Heart right ventricle (tissue), 16 donors: ENCODE measurements at places on chromosomes 3 and 15. TPM values are rescaled to one million over a fixed set of nuclear protein-coding genes. Genes with fewer than 3 reads are reported as not detected.

GRCh38 chr3:190239325-190239724 is 82.9 kb downstream of the CLDN1 start:
- no peaks in the 10 kb centered on the region for H3K36me3 ChIP-seq
- H3K4me1 ChIP-seq = no peaks in the 10 kb centered on the region
- H3K27me3 ChIP-seq = no peaks in the 10 kb centered on the region
- H3K4me3 ChIP-seq = no peak overlapping the region

C2CD4A gene
- not detected for total RNA-seq

DNA sequence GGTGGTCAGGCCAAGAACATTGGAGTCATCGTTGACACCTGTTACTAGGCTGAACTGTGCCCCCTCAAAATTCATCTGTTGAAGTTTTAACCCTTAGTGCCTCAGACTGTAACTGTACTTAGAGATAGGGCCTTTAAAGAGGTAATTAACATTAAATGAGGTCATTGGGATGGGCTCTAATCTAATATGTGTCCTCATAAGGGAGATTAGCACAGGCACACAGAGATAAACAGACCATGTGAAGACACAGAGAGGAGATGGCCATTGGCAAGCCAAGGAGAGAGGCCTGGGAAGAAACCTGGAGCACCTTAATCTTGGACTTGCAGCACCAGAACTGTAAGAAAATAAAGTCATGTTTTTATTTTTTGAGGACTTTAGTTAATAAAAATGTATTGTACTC is 59.6 kb downstream of the PLCL2 start:
- DNase-seq = no peak
- H3K4me3 ChIP-seq = no peak overlapping the region
- H3K4me1 ChIP-seq = peaks cover 57% of the 10 kb centered on the region

DNA sequence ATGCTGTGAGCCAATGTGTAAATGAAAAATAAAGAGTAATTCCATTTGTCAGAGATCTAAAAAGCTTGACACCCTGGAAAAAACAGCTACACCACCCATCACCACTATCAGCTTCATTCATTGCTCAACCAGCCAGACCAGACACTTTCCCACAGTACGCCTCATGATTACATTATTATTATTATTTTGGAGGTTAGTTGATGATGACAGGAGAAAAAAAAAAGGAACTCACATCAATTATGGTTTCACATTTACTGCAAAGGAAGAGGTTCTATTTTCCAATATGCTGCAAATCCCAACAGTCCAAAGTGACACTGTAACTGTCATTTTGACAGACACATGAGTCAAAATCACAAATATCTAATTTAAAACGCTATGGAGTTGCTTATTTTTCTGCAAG is 134.7 kb upstream of the TSC22D2 start:
- H3K27ac ChIP-seq = no peak overlapping the region
- no peak overlapping the region for H3K4me3 ChIP-seq
- H3K27me3 ChIP-seq = no peaks in the 10 kb centered on the region
- no peak for DNase-seq
- peaks cover 9% of the 10 kb centered on the region for H3K4me1 ChIP-seq

RTP4 gene
- total RNA-seq = 2.7 TPM

GRCh38 chr3:107664614-107665013 is 141.9 kb downstream of the BBX start:
- H3K27ac ChIP-seq = no peak overlapping the region
- H3K27me3 ChIP-seq = no peaks in the 10 kb centered on the region
- H3K36me3 ChIP-seq = no peaks in the 10 kb centered on the region
- DNase-seq = no peak

GRCh38 chr3:56673781-56674457 is 9.1 kb downstream of the TASOR start:
- no peaks in the 10 kb centered on the region for H3K36me3 ChIP-seq
- H3K4me1 ChIP-seq = peaks cover 5% of the 10 kb centered on the region
- no peak for DNase-seq

DNA sequence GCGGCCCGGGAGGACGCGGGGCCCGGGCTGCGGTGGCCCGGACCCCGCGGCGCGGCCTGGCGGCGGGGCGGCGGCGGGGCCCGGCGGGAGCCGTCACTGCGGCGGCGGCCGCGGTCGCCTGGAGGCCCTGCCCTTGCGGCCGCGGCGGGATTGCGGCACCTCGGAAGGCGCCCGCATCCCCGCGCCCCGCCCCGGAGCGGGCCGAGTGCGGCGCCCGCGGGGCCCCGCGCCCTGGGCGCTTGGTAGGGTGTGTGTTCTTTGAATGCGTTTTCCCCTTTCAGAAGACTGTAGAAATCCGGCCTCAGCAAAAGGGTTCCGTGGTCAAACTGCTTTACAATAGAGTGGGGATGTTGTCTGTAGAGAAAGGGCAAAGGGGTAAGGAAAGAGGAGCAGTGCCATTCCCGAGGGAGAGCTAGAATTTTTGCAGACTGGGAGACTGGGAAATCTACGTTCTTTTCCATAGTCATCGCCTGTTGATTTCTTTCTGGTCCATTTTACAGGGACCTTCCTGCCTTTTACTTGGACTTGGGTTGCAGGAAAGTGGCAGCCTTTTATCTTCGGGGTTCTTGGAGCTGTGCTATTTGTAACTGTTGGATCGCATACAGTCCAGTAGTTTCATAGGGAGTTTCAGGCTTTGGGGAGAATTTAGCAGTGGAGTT is 630 bp downstream of the SNRK start:
- peak overlapping the region; percentile 94 for H3K27ac ChIP-seq
- no peaks in the 10 kb centered on the region for H3K27me3 ChIP-seq
- no peaks in the 10 kb centered on the region for H3K36me3 ChIP-seq

GRCh38 chr15:41695750-41696436 is 35.7 kb downstream of the MGA start:
- H3K27ac ChIP-seq = no peak overlapping the region
- no peak overlapping the region for H3K4me3 ChIP-seq
- no peaks in the 10 kb centered on the region for H3K27me3 ChIP-seq

MOBP gene
- not detected for total RNA-seq

GRCh38 chr3:16589867-16590624 is 15.2 kb downstream of the DAZL start:
- H3K4me1 ChIP-seq = no peaks in the 10 kb centered on the region
- no peak overlapping the region for H3K4me3 ChIP-seq
- no peaks in the 10 kb centered on the region for H3K36me3 ChIP-seq
- DNase-seq = no peak

GRCh38 chr3:124091716-124092115 is 99.8 kb upstream of the ROPN1 start:
- no peak overlapping the region for H3K27ac ChIP-seq
- peaks cover 5% of the 10 kb centered on the region for H3K4me1 ChIP-seq
- no peak overlapping the region for H3K4me3 ChIP-seq
- no peak for DNase-seq
- H3K36me3 ChIP-seq = no peaks in the 10 kb centered on the region

DNA sequence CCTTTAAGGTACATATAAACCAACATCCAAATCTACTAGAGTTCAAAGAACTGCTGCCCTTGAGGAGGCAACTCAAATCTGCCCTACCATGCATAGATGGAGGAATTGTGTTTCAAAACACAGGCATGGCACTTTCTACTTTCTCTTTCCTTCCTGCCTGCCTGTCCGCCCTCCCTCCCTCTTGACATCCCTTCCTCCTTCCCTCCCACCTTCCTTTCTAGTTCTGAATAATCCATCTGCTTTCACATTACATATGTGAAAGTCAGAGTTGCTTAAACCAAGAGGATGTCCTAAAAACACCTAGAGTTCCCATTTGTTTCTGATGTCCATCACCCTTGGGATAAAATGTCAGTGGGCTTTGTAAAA is 537.6 kb downstream of the FOXP1 start:
- no peak overlapping the region for H3K4me3 ChIP-seq
- H3K4me1 ChIP-seq = peaks cover 96% of the 10 kb centered on the region
- H3K36me3 ChIP-seq = peaks cover 70% of the 10 kb centered on the region
- H3K27ac ChIP-seq = peak overlapping the region; percentile 18
- no peak for DNase-seq
- H3K27me3 ChIP-seq = no peaks in the 10 kb centered on the region

GRCh38 chr3:123297627-123297899 is 95.8 kb downstream of the SEC22A start:
- DNase-seq = no peak
- H3K27me3 ChIP-seq = no peaks in the 10 kb centered on the region
- peaks cover 9% of the 10 kb centered on the region for H3K4me1 ChIP-seq
- H3K27ac ChIP-seq = no peak overlapping the region

GRCh38 chr15:100714749-100715342 is 112.5 kb downstream of the ASB7 start:
- H3K4me3 ChIP-seq = no peak overlapping the region
- no peak for DNase-seq
- H3K27me3 ChIP-seq = no peaks in the 10 kb centered on the region
- no peak overlapping the region for H3K27ac ChIP-seq
- H3K4me1 ChIP-seq = peaks cover 31% of the 10 kb centered on the region

DNA sequence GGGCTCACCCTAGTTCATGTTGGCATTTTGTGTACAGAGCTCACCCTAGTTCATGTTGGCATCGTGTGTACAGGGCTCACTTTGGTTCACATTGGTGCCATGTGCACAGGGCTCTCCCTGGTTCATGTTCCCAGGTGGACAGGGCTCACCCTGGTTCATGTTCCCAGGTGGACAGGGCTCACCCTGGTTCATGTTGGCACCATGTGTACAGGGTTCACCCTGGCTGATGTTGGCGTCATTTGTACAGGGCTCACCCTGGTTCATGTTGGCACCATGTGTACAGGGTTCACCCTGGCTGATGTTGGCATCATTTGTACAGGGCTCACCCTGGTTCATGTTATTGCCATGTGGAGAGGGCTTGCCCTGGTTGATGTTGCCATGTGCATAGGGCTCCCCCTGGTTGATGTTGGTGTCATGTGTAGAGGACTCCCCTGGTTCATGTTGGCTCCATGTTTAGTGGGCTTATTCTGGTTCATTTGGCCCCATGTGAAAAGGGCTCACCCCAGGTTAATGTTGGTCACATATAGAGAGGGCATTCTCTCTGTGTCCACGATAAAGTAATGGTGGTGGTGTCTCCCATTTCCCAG is 31.7 kb upstream of the NR2C2 start:
- peaks cover 10% of the 10 kb centered on the region for H3K4me1 ChIP-seq
- DNase-seq = no peak
- no peak overlapping the region for H3K4me3 ChIP-seq
- peaks cover 91% of the 10 kb centered on the region for H3K36me3 ChIP-seq
